ENCODE measurements at places on chromosomes 6 and 20. TPM values are rescaled to one million over a fixed set of nuclear protein-coding genes. Genes with fewer than 3 reads are reported as not detected.

Gene HLA-DOA
- total RNA-seq, result 2.1 TPM

Gene XKR7
- not detected for total RNA-seq

Gene IP6K3
- total RNA-seq, result not detected

Gene SMOC2
- 0.10 TPM for total RNA-seq

Gene CDH26
- total RNA-seq, result 0.58 TPM

Gene TSHZ2
- total RNA-seq, result 8.1 TPM

Gene SLC23A2
- total RNA-seq, result 19.6 TPM

Gene ZSCAN12
- total RNA-seq, result 2.8 TPM

Gene RIMS1
- not detected for total RNA-seq

Gene NRN1
- total RNA-seq, result not detected

Gene GSTA1
- total RNA-seq, result not detected

Gene CGAS
- total RNA-seq, result 29.6 TPM

Gene BEND6
- total RNA-seq, result not detected

Gene MYB
- total RNA-seq, result 13.9 TPM

Gene PRRT1
- 0.37 TPM for total RNA-seq

Gene ZNF451
- 44.8 TPM for total RNA-seq

Gene HLA-DQA1
- total RNA-seq, result 6.7 TPM

Gene JPH2
- total RNA-seq, result not detected

Gene NMBR
- total RNA-seq, result not detected

Gene SLC22A3
- total RNA-seq, result not detected

Gene TMEM170B
- 1.6 TPM for total RNA-seq

Gene COL11A2
- total RNA-seq, result 0.60 TPM

Gene FAM209A
- 0.73 TPM for total RNA-seq

Gene RCAN2
- 0.48 TPM for total RNA-seq

Gene TINAG
- total RNA-seq, result not detected

Gene WFDC10B
- total RNA-seq, result not detected

Gene DEFB129
- total RNA-seq, result not detected

Gene SYCP2
- total RNA-seq, result 2.5 TPM

All from activated T-cell treated with anti-CD3 and anti-CD28 coated beads, Interleukin-2, amount 50 U/mL, for 4 hours (primary cell).